Activated CD4-positive, CD25-positive, alpha-beta regulatory T cell treated with anti-CD3 and anti-CD28 coated beads, Interleukin-2, amount 50 U/mL, for 72 hours (primary cell): ENCODE measurements at places on chromosomes 16 and 17.
A peak's percentile ranks its signal among the peaks of the same experiment; 100 is the strongest.

DNA sequence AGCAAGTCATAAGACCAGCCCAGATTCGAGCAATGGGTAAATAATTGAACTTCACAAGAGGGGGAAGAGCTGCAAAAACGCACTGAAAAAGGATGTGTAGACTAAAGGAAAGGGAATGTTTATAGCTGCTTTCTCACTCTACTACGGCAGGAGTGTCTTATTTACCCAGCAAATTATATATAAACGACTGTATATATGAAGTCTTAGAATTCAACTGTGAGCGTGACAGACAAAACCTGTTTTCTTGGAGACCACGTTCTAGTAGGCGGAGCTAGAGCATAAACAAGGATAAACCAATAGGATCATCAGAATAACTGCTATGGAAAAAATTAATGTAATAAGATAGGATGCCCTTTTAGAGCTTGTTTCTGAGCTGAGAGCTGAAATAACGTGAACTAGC, 394.6 kb upstream of the MON1B start:
- no peak for DNase-seq

- no peak for DNase-seq
Measured at GRCh38 chr16:9859701-9860327, 322.4 kb downstream of the GRIN2A start.

GRCh38 chr16:82630688-82631087, 3.9 kb downstream of the CDH13 start:
- no peak for DNase-seq

- DNase-seq: no peak
Measured at GRCh38 chr16:52748741-52749140, 201.8 kb upstream of the TOX3 start.

- DNase-seq: peak; percentile 50
Measured at GRCh38 chr17:17724307-17725010, 43.2 kb downstream of the RAI1 start.

GRCh38 chr16:81655469-81656162, 123.5 kb upstream of the PLCG2 start:
- DNase-seq: no peak
